GM04503 (cell line): ENCODE measurements at places on chromosomes 12 and 14.

DNA sequence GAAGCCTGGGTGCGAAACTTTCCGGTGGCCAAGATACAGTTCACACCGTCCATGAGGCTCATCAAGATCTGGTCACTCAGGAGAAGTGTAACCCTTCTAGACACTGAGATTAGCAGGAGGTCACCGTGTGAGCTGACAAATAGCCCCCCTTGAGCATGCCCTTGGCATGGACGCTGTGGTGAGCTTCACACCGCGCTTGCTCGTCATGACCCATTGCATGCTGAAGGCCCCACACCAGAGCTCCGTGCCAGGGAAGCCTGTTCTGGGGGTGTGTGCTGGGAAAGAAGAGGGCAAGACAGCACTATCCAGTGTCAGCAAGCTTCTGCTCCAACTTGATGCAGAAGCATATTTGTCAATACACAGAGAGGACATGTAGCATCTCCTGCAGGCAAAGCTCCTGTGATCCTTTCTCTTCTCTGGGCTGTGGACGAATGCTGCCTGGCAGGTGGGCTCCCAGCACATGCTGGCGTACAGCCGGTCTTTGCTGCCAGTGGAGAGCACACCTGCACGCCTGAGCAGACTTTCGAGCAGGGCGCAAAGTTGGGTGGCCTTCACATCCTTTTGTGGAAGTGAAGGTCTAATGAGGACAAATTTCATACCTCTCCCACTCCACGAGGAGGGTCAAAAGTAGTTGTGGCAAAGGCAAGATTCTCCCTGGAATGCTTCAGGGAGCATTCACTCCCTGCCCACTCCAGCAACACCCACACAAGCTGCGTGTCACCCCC lies 126.9 kb upstream of the FKBP4 start:
- DNase-seq: no peak

DNA sequence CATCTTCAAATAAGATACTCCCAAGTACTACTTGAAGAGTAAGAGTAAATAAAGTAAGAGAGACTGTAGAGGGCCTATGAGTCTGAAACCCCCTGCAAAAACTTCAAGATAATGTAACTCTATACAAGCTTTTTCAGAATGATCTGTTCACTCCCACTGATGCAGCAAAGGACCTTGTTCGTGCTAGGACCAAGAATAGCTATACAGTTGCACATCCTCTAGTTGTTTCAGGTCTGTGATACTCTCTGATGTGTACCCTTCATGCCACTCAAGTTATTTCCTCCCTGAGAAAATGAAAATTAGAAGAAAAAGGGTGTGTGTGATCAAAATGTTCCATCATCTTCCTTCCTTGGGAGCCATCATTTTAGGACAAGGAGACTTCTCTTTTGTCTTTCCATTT lies 204.4 kb downstream of the ALX1 start:
- no peak for DNase-seq

DNA sequence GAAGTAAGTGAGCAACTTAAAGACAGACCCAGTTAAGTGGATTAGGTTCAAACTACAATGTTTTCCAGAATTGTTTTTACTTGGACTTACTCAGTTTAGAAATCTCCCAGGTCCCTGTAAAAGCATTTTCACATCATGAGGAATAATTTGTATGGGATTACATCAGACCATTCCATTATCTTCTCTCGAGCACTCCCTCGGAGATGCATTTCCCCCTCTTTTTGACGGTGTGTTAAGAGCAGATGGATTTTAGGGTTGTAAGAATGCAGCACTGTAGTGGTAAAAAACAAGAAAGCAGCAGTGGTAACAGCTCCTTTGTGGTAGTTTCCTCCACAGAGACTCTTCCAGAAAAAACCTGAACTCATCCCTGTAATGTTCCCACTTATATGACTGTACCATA lies 488.4 kb downstream of the BCAT1 start:
- DNase-seq: no peak

DNA sequence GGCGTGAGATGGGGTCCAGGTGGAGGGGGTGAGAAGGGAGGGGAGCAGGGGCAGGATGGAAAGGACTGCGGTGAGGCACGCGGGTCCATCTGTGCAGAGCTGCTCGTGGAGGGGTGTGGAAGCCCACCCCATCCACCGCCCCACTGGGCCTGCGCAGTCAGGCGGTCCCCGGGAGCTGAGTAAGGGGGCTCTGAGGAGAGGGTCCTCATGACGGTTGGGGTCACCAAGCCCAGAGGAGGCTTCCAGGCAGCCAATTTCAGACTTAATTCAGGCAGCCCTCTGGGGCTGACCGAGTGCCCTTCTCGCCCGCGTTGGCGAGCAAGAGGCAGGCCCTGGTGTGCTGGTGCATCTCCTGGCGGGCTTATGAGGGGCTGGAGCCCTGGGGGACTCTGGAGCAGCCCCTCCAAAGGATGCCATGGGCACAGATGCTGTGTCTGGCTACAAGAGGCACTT lies 115.5 kb downstream of the KIF26A start:
- no peak for DNase-seq

DNA sequence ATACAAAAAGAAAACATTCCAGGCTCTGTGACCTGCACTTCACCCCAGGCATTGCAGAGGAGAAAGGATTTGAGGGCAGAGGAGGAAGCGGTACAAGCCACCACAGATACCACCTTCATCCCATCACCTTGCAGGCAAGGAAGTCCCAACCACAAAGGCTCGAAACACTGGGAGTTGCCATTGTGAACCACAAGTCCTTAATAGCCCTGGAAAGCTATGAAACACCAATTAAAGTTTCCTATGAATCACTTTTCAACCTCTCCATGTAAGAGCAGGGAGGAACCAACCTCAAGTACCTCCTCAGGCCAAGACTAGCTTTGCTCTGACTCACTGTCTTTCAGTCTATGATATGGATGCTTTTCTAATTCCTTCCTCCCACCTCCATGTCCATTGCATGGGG lies 27.0 kb downstream of the MAP3K9 start:
- peak; percentile 18 for DNase-seq

GRCh38 chr12:14946861-14947260 lies 8.5 kb upstream of the ERP27 start:
- no peak for DNase-seq

- no peak for DNase-seq
Observed at GRCh38 chr14:68317239-68317638, 475.6 kb downstream of the ZFP36L1 start.

- no peak for DNase-seq
Observed at GRCh38 chr12:86367137-86367536, 110.9 kb upstream of the MGAT4C start.

DNA sequence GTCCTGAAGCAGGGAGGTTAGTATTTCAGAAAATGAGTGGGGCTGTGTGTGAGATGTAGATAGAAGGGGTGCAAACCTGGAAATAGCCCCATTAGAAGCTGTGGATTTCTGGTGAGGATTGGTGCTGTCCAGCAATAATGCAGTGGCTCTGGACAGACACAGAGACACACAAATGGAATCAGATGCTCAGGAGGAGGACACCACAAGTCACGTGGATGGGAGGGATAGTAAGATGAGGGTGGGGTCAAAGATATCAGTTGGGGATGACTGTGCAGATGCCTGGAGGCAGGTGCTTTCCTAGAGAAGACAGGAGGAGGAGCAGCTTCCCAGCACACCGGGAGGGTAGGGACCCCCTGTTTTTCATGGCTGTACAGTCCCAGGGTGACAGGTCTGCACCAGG lies 136.5 kb downstream of the PLXNC1 start:
- no peak for DNase-seq

GRCh38 chr12:100956311-100956852 lies 161.8 kb downstream of the ANO4 start:
- no peak for DNase-seq
